Left hindlimb (tissue), 1 donor: ENCODE measurements at places on chromosomes 2 and 18.

GRCh38 chr18:23359421-23359820 is 93.7 kb upstream of the RIOK3 start:
- no peak for DNase-seq

- no peak for DNase-seq
Measured at GRCh38 chr18:4658804-4659203, 203.7 kb upstream of the DLGAP1 start.

DNA sequence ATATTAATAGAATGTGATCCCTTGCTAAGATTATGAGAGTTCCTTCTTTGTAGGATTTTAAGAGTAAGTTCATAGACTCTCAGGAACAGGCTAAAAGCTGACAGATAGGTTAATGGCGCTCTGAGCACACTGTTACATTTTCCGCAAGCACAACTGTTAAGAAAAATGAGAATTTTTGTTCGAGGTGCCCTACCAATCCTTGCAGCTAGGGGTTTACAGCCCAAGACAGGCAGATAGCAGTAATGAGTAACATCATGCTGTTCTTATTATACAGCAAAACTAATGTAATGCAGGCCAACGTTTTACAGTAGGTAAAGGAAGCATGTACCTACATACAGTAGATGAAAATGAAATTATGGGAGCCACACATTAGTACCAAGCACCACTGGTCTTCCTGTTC is 11.2 kb upstream of the BOD1L2 start:
- DNase-seq, result no peak

- no peak for DNase-seq
Measured at GRCh38 chr2:41706286-41706685, 341.5 kb upstream of the PKDCC start.

DNA sequence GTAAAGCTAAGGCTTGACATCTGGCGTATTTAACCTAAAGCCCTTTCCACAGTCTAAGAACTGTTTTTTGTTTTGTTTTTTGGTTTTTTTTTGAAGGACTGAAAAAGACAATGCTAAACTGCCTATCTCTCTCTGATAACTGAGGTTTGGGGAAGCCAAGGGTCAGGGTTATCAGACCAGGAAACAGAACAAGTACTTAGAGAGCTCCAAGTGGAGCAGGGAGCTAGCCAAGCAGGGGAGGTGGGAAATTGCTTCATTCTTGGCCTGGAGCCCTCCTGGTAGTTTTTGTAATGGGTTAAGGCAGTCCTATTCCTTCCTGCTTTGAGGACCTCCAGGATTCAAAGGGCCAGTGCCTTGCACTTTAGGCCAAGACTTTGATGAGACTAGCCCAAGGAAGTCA is 154.3 kb upstream of the LTBP1 start:
- no peak for DNase-seq

GRCh38 chr2:84373391-84373790 is 85.7 kb downstream of the SUCLG1 start:
- DNase-seq, result no peak

DNA sequence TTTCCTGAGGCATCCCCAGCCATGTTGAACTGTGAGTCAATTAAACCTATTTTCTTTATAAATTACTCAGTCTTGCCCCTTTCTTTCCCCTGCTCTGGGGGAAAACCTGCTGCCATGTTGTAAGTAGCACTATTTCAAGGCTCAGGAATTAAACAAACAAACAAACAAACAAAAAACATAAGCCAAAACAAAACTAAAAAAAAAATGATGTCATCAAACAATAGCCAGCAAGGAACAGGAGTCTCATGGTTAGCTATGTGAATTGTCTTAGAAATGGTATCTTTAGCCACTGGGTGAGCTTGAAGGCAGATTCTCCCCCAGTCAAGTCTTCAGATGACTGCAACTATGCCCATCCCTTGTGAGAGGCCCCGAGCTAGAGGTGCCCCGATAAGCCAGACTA is 823.4 kb upstream of the ZEB2 start:
- DNase-seq, result no peak

DNA sequence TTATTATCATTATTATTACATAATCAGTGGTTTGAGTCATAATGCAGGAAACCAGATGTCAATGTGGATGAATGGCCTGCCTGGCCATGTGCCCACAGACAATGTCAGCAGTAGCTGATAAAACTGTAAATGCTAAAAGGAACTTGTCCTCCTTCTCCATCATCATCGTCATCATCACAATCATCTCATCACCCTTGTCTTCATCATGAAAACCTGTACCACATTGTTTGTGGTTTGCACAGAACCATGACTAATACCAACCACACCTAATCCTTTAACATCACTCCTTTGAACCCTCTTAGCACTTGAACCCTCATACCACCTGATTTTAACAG is 96.0 kb downstream of the HNMT start:
- DNase-seq, result no peak

- DNase-seq, result peak; percentile 35
Measured at GRCh38 chr2:222903234-222904220, 42.7 kb downstream of the ACSL3 start.
